ENCODE measurements at places on chromosomes 1 and 21. TPM values are rescaled to one million over a fixed set of nuclear protein-coding genes. Genes with fewer than 3 reads are reported as not detected.

Gene IRF2BP2
- total RNA-seq, result 147 TPM

Gene FUCA1
- 5.4 TPM for total RNA-seq

DNA sequence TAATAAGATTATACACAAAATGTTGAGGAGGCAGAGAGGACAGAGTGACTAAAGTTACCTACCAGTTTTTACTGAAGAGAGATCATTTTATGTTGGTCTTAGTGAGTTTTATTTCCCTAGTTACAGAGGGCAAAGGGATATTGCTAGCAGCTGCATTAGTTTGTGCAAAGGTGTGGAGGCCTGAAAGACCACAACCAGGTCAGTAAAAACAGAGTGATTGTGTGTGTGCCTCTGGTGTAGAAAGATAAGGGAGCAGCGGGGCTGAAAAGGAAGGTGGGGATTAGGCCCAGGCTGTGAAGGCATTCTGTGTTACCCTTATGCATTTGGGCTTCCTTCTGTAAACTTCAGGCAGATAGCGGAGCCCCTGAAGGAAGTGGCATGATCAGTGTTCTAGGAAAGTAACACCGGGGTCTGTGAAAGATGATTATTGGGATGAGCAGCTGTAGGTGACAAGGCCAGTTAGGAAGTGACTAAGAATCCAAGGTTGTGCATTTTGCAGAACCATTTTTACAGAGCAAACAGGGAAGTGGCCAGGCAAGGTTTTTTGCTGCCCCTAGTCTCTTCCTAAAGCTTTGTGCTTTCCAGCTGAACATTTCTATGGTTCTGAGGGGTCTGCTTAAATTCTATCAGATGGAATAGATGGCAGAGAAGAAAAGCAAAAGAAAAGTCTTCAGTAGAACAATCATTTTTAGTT, 3.7 kb downstream of the GADD45A start:
- DNase-seq, result no peak

- DNase-seq, result no peak
These were observed 760 bp downstream of the PEX14 start for GRCh38 chr1:10475510-10475909.

DNA sequence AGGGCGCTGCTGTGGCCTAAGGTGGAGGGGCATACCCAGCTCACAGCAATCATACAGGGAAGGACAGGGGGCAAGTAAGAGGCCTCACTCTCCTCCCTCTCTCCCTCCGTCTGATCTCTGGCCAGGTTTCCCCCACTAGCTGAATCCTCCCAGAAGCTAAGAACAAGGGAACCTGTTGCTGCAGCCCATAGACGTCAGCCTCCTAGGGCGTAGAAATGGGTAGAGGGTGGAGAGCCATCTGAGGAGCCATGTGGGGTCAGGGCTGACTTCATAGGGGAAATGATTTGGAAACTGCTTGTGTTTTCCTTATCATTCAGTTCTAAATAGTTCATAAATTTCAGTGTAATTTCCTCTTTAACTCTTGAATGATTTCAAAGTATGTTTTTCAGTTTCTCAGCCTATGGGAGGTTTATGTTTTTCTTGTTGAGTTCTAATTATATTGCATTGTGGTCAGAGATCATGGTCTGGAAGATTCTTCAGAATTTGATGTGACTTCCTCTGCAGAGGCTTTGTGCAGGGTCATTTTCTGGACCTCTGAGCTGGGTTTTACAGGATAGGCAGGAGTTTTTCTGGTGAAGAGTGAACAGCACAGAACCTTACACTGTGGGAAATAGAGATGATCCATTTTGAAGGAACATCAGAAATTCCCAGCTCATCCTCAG, 2.3 kb upstream of the MOB3C start:
- DNase-seq, result no peak
